ENCODE measurements at places on chromosomes 3 and 15.

DNA sequence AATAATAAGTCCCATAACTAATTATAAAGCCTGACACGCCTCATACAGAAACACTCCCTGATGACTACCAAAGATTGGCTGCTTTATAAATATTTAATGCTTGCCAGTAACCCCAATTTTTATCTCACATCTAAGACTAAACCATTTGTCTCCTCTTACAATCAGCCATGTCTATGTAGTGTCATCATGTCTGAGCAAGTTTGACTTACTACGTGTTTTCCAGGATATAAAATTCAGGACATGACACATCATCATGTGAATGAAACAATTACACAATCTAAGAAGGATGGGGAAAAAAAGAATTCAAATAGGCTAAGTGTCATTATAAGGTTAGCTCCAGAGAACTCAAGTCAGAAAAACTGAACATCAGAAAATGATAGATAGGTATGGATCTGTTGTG is 208.7 kb downstream of the MECOM start:
- DNase-seq: no peak

GRCh38 chr3:22012471-22012870 is 261.5 kb upstream of the ZNF385D start:
- DNase-seq: no peak

GRCh38 chr3:54347060-54347459 is 224.7 kb downstream of the CACNA2D3 start:
- DNase-seq: no peak

- DNase-seq: no peak
Measured at GRCh38 chr15:84970843-84971242, 10.8 kb upstream of the PDE8A start.

DNA sequence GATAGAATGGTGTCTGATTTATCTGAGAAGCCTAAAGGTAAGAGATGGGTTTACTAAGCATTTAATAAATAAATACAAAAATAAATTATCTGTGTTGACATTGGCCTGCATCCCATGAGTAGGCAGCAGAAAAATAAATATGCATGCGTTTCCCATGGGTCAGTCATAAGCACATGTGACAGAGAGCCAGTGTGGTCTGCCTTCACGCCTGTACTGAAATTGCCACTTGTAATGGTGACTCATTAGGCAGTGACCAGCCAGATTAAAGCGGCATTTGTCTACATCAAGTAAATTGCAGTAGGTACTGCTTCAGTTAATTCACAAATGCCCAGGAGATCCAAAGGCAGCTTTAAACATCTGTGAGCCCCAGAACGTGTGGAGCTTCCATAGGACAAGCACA is 399.6 kb downstream of the NAALADL2 start:
- DNase-seq: no peak

All from activated CD8-positive, alpha-beta memory T cell treated with anti-CD3 and anti-CD28 coated beads, Interleukin-2, amount 50 U/mL, for 48 hours (primary cell).